ENCODE measurements at places on chromosomes 6 and 20.

DNA sequence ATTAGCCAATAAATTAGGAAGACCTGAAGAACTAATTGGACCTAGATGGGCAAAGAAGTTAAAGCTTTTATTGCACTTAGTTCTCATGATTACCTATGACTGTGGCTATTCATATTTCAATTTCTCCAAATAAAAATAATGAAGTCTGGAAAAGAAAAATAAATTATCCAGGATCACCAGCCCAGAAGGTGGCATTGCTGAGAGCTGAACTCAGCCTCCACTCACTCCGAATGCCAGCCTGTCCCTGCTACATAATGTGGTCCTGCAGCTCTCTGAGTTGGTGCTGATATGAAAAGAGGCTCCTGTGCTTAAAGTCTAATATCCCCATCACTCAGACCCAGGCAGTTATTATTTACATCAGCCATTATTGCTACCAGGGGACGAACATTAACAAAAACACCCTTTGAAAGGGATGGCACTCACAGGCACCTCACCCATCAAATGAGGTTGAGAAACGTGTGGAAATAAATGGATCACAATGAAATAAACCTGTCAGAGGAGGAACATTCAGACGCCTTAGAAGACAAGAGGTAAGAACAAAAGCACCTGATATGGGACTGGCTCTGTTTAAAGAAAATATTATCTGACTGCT is 649.7 kb upstream of the CHD6 start:
- no peak for DNase-seq

DNA sequence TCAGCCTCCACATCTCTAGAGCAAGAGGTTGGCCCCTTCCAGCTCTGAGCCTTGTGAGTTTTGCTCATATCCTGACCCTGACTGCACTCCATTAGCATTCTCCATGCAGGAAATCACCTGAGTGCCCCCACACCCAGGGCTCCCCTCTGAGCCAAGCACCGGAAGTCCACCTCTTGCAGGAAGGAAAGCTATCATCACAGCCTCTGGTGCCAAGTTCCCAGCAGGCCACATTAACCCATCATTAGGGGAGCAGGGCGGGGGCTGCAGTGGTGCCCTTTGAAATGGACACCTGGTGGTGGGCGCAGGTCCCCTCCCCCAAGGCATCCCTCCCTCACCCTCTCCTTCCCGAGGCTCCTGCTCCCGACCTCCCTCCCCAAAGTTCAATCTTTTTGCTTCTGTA is 16.1 kb downstream of the GRM4 start:
- DNase-seq: no peak

DNA sequence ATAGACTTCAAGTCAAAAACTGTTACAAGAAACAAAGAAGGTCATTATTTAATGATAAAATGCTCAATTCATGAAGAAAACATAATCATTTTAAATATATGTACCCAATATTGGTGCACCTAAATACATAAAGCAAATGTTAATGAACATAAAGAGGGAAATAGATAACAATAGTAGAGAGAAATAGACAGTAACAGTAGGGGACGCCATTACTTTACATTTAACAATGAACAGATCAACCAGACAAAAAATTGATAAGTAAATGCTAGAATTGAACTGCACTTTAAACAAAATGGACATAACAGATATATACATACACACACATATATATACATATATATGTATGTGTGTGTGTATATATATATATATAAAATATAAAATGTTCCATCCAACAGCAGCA is 37.4 kb downstream of the IL22RA2 start:
- no peak for DNase-seq

DNA sequence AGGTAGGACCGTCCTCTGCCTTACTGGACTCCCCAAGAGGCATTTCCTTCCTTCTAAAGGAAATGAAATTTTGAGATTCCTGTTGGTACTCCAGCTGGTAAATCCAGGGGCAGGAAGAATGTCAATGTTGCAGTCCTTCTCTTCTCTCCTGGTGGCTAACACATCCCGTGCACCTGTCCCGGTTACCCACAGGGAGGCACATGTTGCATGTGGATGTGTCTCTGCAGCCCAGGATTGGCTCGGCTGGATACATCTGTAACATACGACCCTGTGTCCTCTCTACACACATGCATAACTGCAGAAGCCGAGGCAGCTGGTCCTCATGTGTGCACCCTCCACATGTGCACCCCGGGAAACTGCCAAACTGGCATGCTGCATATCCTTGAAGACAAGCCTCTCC is 1.3 kb upstream of the LRFN2 start:
- no peak for DNase-seq

GRCh38 chr6:71077655-71078054 is 120.8 kb upstream of the B3GAT2 start:
- DNase-seq: no peak

DNA sequence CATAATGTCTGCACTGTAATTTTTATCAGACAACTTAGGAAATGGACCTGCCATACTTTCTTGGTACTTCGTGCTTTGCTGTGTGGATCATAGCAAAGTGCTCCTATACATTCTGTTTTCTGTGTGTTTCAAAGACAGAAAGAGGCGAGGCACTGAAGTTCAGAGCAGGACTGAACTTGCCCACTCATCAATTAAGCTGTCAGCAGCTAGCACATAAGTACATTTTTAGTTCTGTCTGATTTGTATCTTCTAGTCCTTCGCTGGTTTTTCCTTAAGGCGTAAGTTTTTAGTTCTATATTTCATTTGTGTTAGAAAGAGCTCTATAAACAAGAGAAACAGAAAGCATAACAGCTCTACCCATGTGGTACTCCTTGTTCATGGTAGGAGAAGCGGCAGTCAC is 42.1 kb downstream of the MAP3K4 start:
- no peak for DNase-seq

DNA sequence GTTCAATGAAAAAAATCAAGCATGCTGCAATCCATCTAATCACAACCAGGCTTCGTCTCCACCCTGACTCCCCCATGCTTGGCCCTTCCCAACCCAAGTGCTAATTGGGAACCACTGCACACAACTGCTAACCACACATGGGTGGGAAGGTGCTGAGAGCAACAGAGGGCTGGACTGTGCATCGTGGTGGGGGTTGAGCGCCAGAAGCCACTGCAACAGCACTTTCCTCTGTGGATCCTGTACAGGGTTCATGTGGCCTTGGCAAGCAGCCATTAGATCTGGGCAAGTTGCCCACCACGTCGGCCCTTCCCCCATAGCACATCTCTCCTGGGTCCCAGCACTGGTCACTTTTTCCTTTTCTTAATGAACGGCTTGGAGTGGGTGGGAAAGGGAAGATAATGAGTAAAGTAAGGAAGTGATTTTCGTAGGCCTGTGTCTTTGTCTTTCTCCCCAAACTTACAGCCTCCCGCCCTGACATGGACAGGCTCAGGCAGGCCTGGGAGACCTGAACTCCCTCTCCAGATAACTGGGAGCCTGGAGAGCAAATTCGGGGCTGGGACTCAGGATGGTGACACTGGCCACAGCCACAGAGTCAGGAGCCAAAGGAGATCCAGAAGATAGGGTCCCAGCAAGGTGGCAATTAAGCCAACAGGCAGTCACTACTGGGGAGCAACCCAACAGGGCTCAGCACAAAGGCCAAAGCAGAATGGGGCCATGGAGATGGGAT is 34.4 kb upstream of the MRPS10 start:
- no peak for DNase-seq

DNA sequence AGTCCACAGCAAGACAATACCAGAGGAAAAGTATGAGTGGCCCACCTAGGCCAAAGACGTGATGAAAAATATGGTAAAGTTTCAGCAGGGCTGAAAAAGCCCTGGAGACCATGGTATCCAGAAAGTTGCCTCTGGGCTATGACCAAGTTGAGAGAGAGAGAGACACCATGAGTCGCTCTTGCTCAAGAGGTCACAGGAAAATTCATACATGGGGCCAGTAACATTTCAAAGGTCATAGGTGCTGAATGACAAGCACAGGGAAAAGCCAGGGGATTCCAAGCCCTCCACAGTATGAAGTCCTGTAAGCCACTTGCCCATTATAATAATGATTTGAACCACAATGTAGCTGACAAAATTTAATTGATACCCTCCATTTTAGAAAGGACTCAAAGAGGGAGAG is 657.7 kb upstream of the CITED2 start:
- DNase-seq: no peak

GRCh38 chr6:169803816-169804340 is 52.5 kb downstream of the ERMARD start:
- DNase-seq: no peak

DNA sequence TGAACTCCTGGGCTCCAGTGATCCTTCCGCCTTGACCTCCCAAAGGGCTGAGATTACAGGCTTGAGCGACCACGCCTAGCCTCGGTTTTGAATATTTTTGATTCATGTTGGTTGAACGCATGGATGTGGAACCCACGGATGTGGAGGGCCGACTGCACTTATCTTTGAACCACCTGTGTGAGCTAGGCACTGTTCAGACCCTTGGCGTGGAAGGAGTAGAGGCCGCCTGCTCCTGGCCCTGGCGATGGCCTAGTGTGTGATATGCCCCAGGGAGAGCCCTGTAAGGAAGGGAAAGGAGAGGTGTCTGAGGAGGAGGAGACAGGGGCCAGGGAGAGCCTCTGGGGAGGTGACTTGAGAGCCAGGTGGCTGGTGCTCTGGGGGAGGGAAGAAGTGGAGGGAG is 64.3 kb downstream of the BCAS4 start:
- no peak for DNase-seq

DNA sequence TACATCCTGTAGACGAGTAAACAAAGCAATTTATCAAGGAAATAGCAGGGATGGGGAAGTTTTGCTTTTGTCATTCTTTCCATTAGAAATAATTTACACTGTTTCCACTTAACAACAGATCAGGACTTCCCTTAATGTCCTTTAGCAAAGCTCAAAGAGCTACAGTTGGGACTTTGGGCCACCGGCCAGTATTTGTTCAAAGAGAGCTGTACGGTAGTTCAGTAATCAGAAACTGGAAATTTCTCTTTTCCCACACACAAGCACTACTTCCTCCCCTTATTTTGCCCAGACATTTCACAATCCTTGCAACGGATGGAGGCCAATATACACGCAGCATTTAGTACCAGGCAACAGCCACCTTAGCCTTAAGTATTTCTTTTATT is 12.1 kb upstream of the HINT3 start:
- DNase-seq: no peak

DNA sequence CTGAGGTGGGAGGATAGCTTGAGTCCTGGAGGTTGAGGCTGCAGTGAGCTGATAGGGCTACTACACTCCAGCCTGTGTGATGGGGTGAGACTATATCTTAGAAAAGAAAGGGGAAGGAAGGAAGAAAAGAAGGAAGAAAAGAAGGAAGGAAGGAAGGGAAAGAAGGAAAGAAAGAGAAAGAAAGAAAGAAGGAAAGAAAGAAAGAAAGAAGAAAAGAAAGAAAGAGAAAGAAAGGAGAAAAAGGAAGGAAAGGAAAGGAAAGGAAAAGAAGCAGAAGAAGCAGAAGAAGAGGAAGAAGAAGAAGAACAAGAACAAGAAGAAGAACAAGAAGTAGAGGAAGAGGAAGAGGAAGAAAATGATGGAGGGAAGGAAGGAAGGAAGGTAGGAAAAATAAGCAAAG is 1130.2 kb upstream of the MAP3K7 start:
- DNase-seq: no peak

DNA sequence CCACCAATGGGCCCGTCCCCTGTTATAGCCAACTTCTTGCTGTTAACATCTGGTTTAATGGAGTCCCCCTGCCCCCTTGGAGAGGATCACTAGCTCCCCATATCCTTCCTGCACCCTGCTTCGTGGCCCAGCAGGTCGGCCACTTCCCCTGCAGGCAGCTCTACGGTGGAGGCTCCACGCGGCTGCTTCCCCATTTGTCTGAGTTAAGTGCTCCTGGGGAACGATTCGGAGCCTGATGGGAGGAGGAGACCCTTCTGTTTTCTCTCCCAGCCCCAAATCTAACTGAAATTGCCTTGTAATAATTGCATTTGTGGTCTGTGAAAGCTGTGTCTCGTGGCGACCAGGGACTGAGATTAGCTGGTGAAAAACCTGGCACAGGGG is 74.6 kb downstream of the SULF2 start:
- DNase-seq: no peak

DNA sequence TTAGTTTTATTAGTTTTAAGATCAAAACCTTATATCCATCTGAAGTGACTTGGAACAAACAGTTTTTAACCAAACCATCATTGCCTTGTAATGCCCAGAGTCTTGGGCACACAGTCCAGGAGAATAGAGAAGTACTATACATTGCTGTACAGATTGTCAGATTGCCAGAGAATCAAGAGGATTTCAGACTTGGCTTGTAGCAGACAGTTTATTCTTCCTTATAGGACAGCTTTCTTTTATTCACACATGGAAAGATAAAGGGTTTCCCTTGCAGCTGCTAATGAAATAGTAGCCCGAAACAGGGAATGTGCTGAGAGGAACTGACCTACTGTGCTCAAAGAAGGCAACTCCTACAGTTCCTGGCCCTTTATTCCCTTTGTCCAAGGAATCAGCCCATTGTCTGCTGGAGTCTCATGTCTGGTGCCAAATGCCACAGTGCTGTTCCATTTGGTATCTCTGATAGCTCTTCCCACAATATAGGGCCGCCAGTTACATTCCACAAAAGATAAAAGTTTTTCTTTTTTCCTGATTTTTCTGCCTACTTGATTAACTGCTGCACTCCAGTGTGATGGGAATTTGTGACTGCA is 30.6 kb downstream of the DCBLD1 start:
- DNase-seq: no peak

DNA sequence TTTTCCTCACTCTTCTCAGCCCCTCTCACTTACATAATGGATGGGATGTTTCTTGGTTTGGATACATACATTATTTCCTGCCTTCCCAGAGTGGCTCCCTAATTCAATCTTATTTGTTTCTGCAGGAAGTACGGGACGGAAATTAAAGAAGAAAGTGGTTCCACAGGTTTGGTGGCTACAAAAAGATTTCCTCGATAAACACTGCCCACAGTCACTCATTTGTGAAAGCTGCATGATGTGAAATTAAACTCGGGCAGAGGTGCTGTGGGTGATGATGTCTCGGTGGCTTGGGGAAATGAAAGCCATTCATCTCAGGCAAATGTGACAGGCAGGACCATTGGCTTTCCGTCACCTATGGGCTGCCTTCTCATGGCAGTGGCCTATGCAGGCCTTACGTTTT is 119.5 kb upstream of the KCNG1 start:
- DNase-seq: no peak

DNA sequence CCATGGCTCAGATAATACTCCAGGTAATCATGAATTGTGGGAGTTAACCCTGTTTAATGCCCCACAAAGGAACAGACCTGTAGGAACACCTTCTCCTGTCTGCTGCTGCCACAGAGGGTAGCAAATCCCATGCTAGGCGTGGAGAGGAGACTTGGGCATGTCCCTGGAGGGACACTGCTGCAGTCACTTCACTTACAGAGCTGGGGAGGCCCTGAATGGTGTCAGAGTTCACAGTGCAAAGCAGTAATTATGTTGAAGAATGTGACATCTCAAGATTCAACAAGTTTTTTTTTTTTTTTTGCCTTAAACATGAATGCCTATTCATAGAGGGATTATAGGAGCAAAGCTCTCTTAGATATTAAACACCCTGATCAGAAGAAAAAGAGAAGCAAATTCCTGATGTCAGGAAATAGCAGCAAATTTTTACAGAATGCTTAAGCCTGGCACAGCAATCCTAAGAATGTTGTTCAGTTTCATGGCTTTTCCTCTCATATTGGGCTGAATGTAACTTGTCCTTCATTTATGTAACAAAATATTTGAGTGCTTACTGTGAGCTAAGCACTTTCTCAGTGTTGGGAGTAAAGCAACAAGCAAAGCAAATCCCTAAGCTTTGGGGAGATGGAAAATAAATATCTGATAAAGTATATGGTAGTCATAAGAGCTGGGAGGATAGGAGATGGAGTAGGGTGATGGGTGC is 45.0 kb downstream of the CARMIL1 start:
- DNase-seq: no peak
